SIG-M5 (cell line): ENCODE measurements at places on chromosomes 12 and 14.
A peak's percentile ranks its signal among the peaks of the same experiment; 100 is the strongest.

DNA sequence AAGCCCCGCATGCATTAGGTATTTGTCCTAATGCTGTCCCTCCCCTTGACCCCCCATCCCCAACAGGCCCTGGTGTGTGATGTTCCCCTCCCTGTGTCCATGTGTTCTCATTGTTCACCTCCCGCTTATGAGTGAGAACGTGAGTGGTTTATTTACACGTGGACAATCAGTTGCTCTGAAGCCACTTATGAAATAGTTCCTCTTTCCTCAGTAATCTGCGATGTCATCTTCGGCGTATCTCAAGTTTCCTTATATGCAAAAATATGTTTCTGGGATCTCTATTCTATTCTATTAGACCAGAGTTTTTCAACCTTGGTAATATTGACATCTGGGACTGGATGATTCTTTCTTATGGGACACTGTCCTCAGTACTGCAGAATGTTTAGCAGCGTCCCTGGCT lies 56.0 kb upstream of the DCD start:
- DNase-seq: no peak

GRCh38 chr12:130335517-130336392 lies 1.9 kb upstream of the PIWIL1 start:
- no peak for DNase-seq

DNA sequence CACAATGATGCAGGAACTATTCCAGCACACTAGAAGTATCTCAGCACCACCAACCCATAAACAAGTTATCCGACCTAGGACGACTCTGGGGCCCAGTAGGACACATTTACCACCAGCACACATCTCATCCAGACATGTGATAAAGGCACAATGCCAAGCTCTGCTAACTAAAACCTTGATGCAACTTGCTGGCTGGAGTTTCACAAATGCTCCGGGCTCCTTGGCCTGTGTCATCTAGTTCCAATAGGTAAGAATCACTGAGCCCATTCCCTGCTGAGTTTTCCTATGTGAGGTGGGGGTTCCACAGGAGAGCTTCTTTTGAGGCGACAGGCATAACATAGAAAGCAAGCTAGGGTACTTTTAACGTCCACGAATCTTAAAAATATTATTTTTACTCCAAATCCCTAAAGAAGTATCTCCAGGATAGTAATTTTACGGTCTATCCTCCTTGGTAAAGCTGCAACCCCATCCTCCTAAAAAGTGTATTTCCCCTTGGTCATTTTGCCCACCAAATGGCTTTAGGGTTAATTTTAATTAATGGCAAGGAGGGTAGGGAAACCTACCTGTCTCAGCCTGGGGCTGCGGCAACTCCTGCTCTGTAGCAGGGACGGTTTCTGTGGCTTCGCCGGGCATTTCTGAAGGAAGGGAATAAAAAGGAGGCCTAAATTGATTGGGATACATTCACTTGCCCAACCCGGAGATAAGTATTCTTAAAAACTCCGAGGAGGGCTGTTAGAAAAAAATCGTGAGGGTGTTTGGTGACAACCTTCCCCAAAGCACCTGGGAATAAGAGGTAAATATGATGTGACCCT lies 1.0 kb downstream of the NACA start:
- no peak for DNase-seq

DNA sequence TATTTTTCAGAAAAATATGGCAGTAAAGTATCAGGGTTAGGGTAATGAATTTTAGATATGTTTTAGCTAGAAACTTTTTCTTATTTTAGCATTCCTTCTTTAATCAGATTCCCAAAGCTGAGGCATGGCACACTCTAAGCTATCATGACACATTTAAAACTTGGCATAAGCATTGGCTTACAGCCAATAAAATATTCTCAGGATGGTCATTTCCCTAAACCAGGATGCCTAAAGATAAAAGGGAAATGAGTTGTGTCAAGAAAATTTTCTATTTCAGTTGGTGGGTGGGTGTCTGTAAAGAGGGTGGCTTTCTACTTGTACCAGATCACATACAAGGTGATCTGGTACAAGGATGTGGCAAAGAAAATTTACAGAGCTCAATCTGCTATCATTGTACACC lies 47.8 kb downstream of the PEBP1 start:
- DNase-seq: no peak

DNA sequence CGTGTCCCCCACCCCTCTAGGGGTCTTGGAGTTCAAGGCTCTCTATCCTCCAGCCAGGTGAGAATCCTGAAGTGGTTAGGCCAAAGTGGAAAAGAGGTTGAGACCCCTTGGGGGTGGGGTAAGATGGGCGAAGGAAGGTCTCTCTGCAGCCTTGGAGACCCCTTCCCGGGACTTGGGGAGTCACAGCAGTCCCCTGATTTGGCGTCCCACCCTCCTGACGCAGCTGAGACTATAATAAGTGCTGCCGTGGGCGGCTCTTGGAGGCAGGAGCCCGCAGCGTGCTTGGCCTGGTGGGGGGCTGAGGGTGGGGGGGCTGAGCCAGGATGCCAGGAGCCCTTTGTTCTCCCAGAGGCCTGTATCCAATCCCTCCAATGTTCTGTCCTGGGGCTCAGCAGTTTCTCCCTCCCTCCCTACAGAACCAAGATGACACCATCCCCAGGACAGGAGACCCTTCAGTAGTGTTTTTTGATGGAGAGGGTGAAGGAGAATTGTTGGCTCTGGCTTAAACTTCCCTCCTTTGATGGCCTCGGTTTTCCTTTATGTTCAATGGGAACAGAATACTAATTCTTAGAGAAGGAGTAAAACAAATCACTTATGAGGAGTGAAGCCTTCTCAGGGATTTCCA lies 1.5 kb upstream of the AGAP2 start:
- DNase-seq: no peak

DNA sequence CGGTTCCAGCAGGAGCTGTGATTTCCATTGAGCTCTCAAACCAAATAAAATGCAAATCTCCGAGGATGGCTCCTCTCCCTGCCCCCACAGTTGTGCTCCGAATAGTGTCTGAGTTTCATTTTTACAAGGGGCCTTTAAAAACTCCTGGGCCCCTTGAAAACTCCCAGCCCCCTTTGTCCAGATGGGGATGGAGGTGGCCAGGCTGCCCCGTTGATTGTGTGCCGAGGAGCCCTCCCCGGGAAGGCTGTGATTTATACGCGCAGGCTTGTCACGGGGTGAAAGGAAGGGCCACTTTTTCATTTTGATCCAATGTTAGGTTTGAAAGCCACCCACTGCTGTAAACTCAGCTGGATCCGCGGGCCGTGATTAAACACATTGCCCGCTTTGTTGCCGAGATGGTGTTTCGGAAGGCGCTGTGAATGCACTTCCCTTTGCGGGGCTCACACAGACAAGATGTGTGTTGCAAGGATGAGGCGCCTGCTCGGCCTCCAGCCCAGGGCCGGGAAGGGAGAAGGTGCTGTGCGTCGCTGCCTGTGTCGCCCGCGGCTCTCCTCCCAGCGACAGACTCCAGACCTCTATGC lies 98.8 kb downstream of the TMEM132C start:
- DNase-seq: no peak

DNA sequence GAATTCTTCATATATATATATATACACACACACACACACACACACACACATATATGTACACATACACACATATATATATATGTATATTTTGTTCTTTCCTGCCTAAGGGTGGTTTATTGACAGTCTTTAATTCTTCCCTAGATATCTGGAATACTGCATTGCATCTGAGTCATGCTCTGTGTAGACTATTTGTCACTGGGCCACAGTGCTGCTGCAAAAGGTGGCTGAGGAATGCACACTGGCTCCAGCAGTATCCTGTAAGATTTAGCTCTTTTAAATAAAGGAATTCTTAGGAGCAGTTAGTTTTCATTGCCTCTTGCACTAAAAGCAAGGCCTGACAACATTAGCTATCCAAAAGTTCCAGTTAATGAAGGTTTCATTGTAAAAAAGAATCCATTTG lies 200.9 kb downstream of the APAF1 start:
- DNase-seq: no peak

- no peak for DNase-seq
Measured at GRCh38 chr12:40224439-40225291, at the start of gene LRRK2. Gene LRRK2, plus strand, starts transcription at chr12:40224997. Its CDS starts 135 bp downstream, at chr12:40225132.

DNA sequence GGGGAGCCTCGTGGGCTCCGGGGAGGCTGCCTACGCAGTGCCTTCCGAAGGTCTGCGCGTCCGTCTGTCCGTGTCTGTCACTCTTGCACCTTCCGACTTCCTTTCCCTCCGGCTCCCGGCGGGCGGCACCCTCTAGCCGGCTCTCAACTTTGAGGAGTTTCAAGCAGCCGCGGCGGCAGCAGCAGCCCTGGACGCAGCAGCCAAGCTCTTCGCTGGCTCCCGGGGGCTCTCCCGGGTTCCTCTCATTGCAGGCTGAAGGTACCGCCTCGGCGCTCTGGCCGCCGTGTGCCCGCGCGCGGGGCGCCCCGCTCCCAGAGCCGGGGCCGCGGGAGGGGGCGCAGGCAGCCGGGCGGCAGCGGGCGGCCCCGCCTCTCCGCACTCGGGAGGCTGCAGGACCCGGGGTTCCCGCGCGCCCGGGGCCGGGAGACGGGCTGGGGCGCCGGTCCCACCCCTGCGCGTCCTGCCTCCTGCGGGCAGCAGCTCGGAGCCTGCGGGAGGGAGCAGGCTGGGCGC lies at the start of the genes AMIGO2 and PCED1B:
TSS of gene AMIGO2 (minus strand) at position 492 of the 513 bp plus-strand sequence. CDS start 957 bp downstream, outside the sequence.
TSS of gene PCED1B (plus strand) at position 154 of the 513 bp plus-strand sequence. CDS start 155,443 bp downstream, outside the sequence.
- DNase-seq: no peak

DNA sequence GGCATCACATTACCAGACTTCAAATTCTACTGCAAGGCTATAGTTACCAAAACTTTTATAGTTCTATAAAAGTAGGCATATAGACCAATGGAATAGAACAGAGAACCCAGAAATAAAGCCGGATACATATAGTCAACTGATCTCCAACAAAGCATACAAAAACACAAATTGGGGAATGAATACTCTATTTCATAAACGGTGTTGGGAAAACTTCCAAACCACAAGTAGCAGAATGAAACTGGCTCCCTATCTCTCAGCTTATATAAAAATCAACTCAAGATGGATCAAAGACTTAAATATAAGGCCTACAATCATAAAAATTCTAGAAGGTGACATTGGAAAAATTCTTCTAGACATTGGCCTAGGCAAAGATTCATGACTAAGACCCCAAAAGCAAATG lies 187.9 kb upstream of the PLXNC1 start:
- DNase-seq: no peak

DNA sequence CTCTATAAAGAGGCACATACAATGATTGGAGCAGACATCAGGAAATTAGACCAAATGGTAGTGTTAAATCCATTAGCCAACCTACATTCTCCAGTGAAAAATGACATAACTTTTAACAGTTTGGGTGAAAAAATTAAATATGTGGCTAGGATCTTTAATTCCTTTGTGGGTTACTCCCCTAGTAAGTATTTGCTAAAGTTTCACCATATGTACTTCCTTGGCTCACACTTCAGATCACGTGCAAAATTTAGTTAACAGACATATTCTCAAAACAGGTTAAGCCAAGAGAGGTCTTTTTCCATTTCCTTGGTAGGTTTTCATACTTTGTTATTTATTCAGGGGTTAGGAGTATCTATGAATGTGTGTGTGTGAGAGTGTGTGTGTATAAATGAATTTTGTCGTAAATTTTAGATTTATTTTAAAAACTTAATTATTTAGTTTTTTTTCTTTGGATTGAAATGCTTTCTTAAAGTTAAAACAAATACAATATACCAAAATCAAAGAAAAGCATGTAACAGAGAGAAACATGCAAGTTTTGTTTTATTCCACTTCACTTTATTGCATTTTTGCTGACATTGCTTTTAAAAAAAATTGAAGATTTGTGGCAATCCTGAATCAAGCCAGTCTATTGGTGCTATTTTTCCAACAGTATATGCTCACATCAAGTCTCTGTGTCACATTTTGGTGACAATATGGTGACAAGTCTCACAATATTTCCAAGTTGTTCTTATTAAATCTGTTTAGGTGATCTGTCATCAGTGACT lies 258.7 kb downstream of the FLRT2 start:
- DNase-seq: no peak

- peak; percentile 2 for DNase-seq
Measured at GRCh38 chr14:77120771-77121743, 20.5 kb downstream of the ZDHHC22 start.

GRCh38 chr14:96603350-96604255 lies 101.4 kb downstream of the PAPOLA start:
- DNase-seq: no peak

- DNase-seq: no peak
Measured at GRCh38 chr14:32471181-32471580, 142.1 kb downstream of the AKAP6 start.

- DNase-seq: no peak
Measured at GRCh38 chr12:67111182-67111581, 158.0 kb upstream of the CAND1 start.

DNA sequence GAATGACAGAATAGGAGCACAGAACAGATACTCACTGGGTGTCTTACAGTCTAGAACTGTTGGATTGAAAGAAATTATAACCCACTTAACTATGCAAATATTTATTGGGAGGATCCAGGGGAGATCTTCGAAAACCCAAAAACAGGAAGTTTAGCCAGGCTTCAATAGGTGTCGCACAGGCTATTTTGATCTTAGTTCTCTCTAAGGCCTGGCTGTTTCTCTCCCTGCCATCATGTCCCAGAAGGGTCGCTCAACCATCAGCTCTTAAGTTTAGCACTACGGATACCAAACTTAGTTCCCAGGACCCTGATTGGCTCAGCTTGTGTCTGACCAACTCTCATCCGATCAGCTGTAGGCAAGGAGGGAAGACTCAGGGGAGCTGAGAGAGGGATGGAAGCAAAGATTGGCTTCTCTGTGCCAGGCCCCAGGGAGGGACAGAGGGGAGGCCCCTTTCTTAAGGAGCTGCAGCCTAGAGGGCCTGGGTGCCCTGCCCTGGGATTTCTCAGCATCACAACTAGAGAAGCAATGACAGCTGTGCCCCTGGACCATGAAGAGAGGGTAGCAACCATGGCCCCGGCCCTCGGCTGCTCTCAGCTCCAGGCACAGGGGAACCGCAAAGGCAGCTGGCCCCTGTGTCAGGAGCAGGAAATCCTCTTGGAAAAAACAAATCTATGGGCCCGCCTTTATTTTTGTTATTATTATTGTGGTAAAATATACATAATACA lies 13.5 kb downstream of the PHETA1 start:
- no peak for DNase-seq

- no peak for DNase-seq
Measured at GRCh38 chr14:44108601-44109000, 398.5 kb downstream of the FSCB start.

- DNase-seq: no peak
Measured at GRCh38 chr14:67311868-67312267, 47.7 kb downstream of the ATP6V1D start.

DNA sequence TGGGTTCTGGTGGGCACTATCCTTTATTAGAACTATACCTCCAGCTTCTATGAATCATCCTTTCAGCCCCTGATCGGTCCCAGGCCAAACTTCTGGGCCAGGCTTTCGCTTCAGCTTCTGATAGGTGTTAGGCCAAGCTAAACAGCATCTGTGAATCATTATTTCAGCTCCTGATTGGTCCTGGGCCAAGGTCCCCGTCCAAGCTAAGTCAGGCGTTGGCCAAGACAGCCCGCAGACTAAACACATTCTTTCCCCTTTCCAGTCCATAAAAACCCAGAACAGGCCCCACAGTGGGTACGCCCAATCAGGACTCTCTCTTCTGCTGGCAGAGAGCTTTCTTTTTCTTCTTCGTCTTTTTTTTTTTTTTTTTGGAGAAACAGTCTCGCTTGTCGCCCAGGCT lies 1808.9 kb upstream of the SEL1L start:
- no peak for DNase-seq
